ENCODE measurements at places on chromosomes 4 and X.

DNA sequence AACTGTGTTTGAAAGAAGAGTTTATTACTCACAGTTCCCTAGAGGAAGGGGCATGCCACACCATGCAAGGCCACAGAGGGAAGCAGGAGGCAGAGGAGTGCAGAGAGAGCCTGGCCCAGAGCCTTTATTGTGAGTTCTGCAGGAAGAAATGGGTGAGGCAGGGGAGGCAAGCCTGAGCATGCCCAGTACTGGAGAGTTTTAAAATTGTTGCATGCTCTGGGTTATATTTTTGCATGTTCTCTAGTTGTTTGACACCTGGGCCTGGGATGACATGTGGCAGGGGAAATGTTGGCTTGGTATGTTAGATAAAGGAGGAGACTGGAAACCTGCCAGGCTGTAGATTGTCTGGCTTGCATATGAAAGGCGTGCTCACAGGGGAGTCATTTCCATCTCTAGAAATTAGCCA is 19.7 kb upstream of the CRMP1 start:
- DNase-seq, result no peak

DNA sequence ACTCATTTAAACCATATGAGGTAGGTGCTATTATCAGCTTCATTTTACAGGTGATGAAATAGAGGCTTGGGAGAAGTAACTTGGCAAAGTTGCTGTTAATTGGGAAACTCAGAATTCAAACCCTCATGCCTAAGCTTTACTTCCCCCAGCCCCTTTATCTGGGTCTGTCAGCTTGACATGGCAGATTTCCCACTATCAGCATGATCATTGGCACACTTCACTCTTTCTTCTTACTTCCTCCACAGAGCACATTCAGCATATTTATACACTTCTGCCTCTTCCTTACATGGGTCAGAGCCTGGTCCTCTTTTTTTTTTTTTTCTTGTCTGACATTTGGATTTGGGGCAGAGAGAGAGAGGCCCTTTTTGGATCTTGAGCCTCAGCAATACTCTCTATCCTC is 56.5 kb upstream of the ARX start:
- no peak for DNase-seq

- DNase-seq, result no peak
These were observed 1.1 kb downstream of the HSPA4L start for GRCh38 chr4:127783026-127783769.

- DNase-seq, result no peak
These were observed 64.3 kb downstream of the TMEM131L start for GRCh38 chr4:153530284-153530999.

DNA sequence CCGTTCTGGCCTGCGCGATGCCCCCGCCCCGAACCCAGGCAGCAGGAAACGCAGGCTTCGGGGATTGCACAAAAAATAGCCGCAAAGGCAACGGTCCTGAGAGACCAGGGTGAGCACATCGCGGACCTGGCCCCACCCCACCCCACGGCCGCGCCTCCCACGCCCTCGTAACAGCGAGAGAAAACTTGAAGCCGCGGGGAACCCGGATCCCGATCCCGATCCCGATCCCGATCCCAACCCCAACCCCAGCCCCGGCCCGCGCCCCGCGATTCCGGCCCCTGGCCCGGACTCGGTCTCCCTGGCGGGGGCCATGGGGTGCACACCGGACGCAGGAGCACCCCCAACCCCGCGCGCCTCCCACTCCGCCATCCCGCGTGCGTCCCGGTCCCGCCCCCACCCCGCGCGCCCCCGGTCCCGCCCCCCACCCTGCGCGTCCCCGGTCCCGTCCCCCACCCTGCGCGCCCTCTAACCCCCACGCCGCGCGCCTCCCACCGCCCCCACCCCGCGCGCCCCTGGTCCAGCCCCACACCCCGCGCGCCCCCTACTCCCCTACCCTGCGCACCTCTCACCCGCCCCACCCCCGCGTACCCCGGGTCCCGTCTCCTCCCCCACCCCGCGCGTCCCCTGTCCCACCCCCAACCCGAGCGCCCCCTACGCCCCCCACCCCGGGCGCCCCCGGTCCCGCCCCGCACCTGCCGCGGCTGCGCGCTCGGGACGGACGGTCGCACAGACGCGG is 29.0 kb downstream of the NOP14 start:
- no peak for DNase-seq

- no peak for DNase-seq
These were observed 531.5 kb downstream of the ANKRD50 start for GRCh38 chr4:124181039-124181438.

GRCh38 chr4:8316251-8316771 is 46.8 kb downstream of the HTRA3 start:
- no peak for DNase-seq
